ENCODE measurements at places on chromosomes 2 and 18.

GRCh38 chr2:217433522-217433921 lies 569.3 kb downstream of the TNS1 start:
- no peak for DNase-seq

- DNase-seq = no peak
Measured at GRCh38 chr2:129347486-129348217, 631.8 kb upstream of the RAB6C start.

DNA sequence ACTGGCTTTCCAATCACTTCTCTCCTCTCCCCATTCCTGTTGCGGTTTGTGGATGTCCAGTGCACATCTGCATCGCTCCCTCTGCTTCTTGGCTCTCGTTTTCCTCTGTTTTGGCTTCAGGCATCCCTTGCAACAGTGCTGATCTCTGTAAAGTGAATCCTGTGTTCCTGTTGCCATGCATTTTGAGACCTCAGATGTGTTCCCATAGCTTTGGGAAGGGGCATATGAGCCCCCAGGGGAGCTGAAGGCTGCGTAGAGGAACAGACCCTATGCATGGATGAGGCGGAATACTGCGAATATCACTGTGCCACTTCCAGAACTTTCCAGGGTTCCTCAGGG lies 168.4 kb upstream of the HAAO start:
- DNase-seq = no peak

- DNase-seq = no peak
Measured at GRCh38 chr18:34976534-34976898, 64.7 kb upstream of the MAPRE2 start.

DNA sequence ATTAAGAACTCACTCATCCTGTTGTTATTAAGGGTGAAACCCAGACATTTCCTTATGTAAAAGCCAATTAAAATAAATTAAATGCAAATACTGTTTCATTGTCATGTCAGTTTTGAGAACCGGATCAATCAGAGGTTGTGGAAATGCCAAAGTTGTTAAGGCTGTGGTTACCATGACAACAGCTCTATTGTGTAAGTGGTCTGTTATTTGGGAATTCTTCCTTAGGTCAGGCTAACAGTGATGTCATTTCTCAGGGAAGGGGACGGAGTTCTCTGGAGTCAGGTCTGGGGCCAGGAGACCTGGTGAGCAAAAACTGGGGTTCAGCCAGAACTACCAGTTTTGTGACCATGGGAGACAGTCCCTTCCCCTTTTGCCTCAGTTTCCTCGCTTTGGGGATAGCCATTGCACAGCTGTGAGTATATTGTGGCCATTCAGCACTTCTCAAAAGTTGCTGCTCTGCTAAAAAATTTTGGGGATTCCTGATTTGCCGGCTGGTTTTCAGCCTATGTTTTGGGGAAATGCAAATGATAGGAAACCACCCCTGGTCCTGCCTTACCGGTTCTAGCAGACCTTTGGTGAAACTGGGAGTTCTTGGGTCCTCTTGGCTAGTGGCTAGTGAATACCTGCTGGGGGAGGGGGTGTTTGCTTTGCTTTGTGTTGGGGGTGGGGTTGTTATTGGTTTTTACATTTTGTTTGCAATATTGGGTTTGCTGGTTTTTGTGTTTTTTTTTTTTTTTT lies 21.6 kb downstream of the HPCAL1 start:
- DNase-seq = no peak

GRCh38 chr18:5196253-5197031 lies 615 bp downstream of the AKAIN1 start:
- peak; percentile 60 for DNase-seq

GRCh38 chr18:21762181-21762772 lies 21.7 kb downstream of the MIB1 start:
- no peak for DNase-seq

- no peak for DNase-seq
Measured at GRCh38 chr2:212242724-212243123, 295.9 kb downstream of the ERBB4 start.

All from H9 (cell line).